ENCODE measurements at places on chromosomes 2 and 18.
A peak's percentile ranks its signal among the peaks of the same experiment; 100 is the strongest.

DNA sequence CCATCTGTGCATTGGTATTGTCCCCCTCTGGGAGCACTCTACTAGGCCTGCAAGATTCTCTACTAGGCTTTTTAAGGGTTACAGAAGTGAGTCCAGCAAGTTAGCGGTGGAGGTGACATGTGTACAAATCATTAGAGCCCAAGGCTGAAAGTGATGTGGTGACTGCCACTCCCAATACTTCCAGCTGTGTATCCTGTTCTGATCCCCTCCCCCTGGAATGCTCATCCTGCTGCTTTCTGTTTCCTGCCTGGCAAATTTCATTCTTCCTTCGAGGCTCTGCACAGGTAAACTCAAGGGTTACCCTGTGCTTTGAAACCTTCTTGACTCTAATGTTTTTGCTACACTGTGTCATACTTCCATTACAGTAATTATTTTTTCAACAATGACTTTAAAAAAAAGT, 258.5 kb upstream of the REV1 start:
- no peak for DNase-seq

DNA sequence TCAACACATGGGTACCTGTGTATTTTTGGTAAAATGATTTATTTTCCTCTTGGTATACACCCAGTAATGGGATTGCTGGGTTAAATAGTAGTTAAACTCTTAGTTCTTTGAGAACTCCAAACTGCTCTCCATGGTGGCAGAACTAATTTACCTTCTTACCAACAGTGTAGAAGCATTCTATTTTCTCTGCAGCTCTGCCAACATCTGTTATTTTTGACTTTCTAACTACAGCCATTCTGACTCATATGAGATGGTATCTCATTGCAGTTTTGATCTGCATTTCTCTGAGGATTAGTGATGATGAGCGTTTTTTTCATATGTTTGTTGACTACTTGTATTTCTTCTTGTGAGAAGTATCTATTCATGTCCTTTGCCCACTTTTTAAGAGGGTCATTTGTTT, 180.6 kb downstream of the FSIP2 start:
- no peak for DNase-seq

DNA sequence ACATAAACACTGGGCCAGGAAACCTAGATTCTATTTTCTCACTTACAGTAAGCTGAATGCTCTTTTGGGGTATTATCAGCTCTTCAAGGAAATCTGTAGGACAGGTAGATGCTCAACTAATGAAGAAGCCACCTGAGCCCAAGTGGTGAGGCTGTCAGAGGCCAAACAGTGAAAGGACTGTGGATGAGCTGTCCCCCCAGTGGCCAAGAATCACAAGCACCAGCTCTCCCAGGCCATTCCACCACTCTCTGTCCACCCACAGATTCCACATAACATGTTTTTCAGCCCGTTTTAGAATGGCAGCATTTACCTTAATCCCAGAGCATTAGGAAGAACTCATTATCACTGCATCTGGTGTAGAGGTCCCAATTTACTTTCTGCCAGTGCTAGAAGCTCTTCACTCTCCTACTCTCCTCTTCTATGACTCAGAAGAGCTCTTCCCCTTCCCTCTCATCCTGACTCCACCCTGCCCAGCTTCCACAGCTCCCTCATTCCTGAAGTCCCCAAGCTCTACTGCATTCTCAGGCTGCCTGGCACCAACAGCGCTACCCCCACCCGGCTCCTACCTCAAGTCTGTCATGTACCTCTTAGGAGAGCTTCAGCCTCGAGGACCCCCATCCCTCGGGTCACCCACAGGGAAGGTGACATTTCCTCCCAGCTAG, 43.8 kb upstream of the GORASP2 start:
- DNase-seq, result no peak

GRCh38 chr2:174336501-174337336, 2.0 kb downstream of the SP9 start:
- DNase-seq, result no peak

- DNase-seq, result no peak
Measured at GRCh38 chr2:241011751-241012510, 13.5 kb downstream of the SNED1 start.

- peak; percentile 61 for DNase-seq
Measured at GRCh38 chr2:74457129-74457548, 1.1 kb upstream of the WBP1 start.

GRCh38 chr2:25885933-25886332, 7.6 kb upstream of the ASXL2 start:
- DNase-seq, result no peak

DNA sequence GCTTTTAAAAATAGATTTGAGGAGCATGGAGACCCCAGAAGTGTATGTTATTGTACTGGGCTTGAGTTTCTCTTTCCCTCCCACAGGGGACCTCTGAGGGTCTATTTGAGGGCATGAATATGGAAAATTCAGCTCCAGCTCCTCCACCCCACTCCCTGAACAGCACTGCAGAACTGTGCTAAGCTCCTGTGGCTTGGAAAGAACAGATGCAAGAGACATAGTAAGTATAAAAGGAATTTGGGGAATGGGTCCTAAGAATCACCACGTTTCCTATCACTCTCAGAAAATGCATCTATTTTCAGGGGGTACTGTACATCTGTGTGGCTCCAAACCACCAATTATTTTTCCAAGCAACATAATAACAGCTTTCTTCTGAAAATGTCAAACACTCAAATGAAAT, 416.1 kb downstream of the ZNF521 start:
- DNase-seq, result no peak

DNA sequence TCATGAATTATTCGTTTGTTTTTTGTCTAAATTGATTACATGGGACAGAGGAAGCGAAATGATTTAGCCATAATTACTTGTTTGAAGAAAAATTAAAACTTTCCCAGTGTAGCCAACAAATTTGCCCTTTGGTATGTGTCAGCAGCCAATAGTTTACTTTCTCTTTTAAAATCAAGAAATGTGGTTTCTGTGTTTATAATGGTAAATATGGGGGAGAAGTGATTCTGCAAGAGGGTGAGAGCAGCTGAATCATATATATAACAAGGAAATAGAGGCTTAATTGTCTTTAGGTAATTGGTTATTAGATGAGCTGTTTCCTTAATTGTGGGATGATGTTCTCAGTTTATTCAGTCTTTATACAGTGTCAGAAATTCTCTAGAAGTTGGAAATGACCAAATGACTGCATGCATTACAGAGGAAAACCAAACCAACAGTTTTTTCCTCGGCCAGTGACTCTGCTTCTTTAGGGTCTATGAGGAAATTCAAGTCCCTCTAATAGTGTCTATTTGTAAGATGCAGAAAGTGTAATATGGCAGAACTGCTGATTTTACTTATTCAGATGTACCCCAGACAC, 132.9 kb downstream of the AGPS start:
- DNase-seq, result no peak

All from hippocampal formation (tissue), 2 donors.